H9 (cell line): ENCODE measurements at places on chromosomes 6 and 20.

DNA sequence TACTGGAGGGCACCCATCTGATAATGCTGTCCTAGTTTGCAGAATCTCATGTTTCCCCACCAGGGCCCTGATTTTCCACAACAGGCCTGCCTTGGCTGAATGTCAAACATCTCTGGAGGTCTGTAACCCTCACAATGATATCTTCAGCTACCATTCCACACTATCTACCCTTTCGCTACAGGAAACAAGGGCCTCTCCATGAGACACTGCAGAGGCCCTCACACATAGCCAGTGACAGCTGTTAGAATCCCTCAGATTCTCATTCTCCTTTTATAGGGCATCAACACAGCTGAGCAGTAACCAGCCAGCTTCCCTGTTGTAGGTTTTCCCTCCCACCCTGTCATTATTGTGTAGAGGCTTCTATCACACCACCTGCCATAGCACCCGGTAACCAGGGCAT is 29.6 kb upstream of the MICB start:
- no peak for DNase-seq

- no peak for DNase-seq
Observed at GRCh38 chr6:116253188-116253504, 729 bp downstream of the TSPYL4 start.

DNA sequence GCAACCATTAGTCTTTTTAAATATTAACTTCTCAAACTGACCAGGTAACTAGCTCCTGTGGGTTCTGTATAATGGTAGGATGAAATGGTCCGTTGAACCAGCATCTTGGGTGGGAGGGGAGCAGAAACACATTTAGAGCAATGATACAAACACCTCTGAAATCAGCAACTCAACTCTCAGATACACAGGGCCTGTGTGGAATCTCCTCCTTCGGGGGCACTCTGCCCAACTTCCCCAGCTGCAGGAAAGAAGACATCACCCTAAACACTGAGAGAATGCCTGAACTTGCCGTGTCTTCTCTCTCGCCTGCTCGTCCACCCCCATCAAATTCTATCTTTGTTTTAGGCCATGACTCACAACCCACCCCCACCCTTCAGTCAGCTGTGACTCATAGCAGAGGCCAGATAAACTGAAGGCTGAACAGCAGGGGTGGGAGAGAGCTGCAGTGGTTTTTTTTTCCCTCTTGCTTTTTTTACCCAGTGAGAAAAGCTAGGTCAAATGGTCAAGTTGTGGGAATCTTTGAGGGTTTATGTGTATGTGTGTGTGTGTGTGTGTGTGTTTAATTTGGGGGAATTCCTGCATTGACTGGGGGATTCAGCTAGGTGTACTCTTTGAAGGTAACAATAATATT is 593.4 kb upstream of the JAG1 start:
- DNase-seq = peak; percentile 58

- DNase-seq = peak; percentile 66
Observed at GRCh38 chr20:63082308-63082938, 75.7 kb upstream of the BHLHE23 start.

DNA sequence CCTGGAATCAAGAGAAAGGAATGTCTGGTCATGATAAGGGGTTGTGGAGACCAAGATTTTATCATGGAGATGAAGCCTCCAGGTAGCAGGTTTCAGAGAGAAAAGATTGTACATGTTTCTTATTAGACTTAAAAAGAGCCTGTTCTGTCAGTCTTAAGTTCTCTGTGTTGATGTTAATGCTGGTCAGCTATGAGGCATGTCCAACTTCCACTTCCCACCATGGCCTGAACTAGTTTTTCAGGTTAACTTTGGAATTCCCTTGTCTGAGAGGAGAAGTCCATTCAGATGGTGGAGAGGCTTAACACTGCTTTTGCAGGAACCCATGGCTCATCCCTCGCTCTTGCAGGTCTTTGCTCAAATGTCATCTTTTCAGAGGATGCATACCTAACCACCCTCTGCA is 27.5 kb upstream of the TAB2 start:
- no peak for DNase-seq

DNA sequence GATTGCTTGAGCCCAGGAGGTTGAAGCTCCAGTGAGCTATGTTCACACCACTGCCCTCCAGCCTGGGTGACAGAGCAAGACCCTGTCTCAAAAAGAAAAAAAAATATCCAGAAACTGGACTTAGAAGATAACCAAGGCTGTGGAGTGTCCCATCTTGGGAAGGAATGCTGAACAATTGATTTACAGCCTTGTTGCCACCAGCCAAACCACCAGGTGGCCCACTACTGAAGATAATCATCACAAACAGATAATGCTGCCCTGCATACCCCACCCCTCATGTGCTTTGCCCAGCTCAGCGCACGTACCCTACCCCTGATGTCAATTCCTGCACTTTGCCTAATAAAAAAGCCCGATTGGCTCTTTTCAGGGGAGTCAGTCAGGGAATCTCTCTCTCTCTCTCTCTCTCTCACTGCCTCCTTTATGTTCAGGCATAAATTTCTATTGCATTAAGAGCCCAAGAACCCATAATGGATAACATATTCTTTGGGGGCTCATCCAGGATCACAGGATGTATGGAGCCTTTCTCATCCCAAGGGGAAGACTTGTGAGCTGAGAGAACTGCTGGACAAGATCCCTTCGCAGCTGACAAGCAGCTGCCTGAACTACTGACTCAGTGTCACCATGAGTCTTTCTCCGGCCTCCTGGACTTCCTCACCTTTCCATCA is 166.4 kb downstream of the CD24 start:
- DNase-seq = no peak

DNA sequence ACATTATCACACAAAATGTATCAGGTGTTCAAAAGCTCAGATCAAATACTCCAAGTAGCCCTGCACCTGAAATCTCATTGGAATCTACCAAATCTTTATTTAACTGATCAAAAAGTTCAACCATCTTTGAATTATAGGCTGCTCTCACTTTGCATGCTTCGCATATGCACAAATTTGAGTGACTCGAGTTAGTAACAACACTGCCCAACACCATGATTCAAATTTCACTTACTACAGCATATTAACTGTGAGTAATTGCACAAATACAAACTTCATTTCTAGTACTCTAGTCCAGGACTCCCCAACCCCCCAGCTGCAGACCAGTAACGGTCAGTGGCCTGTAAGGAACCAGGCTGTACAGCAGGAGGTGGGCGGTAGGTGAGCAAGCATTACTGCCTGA is 51.1 kb downstream of the WASF1 start:
- DNase-seq = no peak

- DNase-seq = no peak
Observed at GRCh38 chr6:34912715-34913464, 23.8 kb downstream of the ANKS1A start.

DNA sequence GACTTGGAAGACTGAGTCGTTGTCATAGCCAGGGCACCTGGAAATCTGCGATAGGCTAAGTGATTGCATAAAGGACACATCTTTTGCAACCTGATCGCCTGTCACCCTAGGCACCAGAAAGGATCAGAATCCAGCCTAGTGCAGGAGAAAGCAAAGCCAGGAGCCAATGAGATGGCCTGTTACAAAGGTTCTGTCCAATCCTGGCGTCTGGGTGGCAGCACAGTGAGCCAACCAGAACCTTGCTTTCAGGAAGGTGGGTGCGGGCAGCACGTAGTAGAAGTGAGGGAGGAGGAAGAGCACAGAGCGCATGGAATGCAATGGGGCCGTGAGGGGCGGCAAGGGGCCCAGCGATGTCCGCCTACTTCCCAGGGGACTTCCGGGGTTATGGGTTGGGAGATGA is 120.4 kb upstream of the GGTLC1 start:
- peak; percentile 32 for DNase-seq

- DNase-seq = no peak
Observed at GRCh38 chr6:132052096-132052495, 100.9 kb upstream of the CCN2 start.

GRCh38 chr6:14573703-14574290 is 456.2 kb downstream of the CD83 start:
- no peak for DNase-seq

GRCh38 chr20:17643531-17644188 is 38.4 kb downstream of the RRBP1 start:
- no peak for DNase-seq

DNA sequence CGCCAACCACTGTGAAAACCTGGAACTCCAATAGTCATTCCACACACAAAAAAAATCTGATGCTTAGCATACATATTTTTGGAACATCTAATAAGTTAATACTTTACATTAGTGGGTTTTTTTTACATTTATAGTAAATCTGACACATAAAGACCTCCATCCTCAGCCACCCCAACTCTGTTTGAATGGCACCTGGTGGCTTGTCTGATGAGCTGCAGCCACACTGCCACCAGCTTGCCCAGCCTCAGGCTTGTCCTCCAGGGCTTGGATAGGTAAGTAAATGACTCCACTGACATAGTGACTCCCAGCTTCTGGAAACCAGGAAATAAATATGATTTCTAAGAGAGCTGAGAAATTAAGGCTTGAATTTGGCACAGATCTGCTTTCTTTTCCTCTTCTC is 71.5 kb downstream of the ZNF133 start:
- DNase-seq = no peak

- no peak for DNase-seq
Observed at GRCh38 chr6:149769676-149770075, 20.1 kb downstream of the PCMT1 start.

DNA sequence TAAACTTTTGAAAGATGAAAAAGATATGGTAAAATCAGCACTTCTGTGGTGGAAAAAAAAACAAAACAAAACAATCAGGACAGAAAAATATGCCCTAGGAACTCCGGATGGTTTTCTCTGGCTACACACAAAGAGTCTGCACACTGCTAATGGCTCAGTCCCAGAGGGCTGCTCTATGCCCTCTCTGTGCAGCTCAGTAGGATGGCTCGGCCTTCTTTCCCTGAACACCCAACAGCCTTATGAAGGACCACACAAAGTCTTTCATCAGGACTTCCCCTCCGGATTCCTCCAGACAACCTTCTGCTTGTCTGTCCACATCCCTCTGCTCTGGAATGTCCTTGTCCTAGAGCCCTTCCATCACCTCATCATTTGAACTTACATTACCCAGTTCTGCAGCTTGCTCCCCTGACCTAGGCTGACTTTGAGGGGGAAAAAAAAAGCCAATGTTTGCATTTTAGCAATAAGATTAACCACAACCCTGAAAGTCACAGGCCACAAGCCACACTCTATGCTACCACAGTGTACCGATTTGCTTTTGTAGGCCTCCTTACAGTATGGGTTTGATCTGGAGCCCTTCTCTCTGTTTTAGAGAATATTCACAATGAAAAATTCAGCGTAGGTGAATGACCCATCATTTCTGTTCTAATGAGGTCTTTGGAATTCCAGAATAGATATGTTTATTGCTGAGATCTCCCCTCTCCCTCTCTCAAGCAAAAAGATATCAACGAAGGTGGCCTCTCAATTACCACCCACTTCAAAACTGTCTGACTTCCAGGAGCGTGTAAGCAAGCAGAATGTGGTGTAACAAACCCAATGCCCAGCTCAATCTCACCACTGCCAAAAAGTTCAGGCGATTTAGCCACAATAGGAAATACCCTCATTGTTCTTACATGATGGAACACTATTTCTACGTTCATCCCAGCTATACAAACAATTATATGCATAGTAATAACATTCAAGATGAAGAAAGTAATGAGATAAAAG is 164.0 kb downstream of the GMDS start:
- DNase-seq = no peak

- DNase-seq = no peak
Observed at GRCh38 chr20:49099011-49099410, 52.9 kb downstream of the CSE1L start.

DNA sequence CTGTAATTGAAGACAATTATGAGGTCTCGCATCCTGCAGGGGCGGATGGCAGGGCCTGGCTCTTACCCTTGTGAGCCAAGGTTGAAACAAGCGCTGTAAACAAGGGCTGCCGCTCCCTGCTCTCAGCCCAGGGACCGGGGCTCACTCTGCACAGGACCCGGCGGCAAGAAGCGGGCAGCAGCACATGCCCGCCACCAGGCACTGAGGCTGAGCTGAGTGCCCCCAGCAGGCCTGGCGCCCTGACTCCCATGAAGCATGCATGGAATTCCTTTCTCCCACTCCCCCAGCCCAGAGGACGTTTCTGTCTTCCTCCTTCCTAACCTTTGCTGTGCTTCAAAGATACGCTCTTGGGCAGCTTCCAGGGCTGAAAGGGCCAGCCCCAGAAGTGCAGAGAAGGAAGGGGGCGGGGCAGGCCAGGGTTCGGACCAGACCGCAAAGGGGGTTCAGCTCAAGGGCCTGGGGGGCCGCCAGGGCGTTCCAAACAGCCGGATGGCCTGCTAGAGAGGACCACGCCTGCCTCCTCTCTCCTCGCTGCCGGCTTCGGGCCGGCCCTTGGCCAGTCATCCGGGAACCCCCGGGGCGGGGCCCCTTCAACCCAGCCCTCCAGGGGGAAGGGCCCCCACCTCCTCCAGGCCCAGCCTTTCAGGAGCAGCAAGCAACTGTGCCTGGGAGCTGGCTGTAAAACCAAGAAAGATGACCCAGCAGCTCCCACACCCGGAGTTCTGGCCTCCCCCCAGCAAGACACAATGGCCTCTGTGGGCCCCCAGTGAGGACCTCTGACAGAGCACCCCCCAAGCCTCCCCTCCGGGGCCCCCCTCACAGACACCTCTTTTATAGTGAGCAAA is 109.9 kb downstream of the NOL4L start:
- peak; percentile 66 for DNase-seq

DNA sequence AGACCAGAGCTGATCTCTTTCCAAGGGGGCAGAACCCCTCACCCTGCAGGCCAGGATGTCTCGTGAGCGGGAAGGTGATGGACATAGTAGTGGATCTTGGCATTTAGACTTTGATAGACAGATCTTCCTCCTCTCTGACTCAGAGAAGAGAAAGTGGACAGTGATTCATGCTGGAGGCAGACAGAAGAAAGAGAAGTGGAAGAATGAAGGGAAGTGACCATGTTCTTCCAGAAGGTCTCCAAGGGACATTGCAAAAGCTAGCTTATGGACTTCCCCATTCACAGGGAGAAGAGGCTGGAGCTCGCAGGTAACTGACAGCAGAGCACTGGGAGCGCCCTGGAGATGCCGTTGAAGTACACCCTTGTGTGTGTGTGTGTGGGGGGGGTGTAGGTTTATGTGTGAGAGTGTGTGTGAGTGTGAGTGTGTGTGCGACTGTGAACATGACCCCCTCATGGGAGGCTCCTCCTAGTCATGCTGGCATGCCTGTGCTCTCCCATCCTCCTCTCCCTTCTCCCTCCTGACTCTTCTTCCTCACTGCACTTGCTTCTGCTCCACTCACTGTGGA is 8.0 kb upstream of the RAET1L start:
- peak; percentile 13 for DNase-seq

- DNase-seq = no peak
Observed at GRCh38 chr6:144104898-144105487, 9.6 kb upstream of the SF3B5 start.

- DNase-seq = no peak
Observed at GRCh38 chr6:157861814-157862213, 38.8 kb downstream of the SNX9 start.
